DMS 273 treated with DMSO at 0.1 percent for 48 hours (cell line): ENCODE measurements at places on chromosomes 3 and 15.

DNA sequence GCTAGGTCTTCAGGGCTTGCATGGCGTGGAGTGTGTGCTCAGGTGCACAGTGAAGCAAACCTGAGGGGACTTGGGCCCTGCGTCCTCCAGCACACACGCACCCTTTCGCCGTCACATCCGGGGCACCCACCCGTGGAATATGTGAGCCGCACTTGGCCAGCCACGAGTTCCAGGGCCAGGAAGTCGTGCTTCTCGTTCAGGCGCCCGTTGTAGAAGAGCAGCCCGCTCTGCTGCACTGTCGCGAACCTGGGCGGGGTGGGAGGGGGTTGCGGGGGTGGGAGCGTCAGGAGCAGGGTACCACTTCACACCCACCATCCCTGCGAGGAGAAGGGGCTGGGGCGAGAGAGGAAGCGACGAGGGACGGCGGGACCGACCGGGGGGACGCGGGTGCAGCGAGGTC lies 7.1 kb downstream of the CELSR3 start:
- no peak for DNase-seq

GRCh38 chr3:84724877-84725276 lies 233.9 kb upstream of the CADM2 start:
- DNase-seq, result no peak

GRCh38 chr3:32480604-32481003 lies 22.0 kb downstream of the CMTM6 start:
- no peak for DNase-seq

DNA sequence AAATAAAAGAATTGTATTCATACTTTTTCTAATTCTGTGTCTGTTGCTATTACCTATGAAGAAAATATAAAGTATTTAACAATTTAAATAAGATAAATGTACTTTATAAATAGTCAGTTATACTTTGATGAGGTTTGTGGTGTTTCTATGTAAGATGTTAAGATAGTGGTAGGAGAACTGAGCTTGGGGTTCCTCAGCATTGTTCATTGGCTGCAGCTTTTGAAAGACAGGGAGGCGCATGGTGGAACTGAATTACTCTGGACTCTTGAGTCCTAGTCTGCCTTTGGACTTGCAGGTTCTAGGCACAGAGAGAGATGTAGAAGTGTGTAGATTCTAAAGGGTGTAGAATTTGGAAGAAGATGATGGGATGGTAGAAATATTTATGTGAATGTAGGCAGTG lies 23.1 kb downstream of the LMLN start:
- DNase-seq, result no peak

- no peak for DNase-seq
Observed at GRCh38 chr3:142318331-142318730, 92.9 kb upstream of the GK5 start.
